HCT116 (cell line): ENCODE measurements at places on chromosomes 12 and 14.

- DNase-seq = no peak
Measured at GRCh38 chr12:12521044-12521485, 41.6 kb downstream of the DUSP16 start.

DNA sequence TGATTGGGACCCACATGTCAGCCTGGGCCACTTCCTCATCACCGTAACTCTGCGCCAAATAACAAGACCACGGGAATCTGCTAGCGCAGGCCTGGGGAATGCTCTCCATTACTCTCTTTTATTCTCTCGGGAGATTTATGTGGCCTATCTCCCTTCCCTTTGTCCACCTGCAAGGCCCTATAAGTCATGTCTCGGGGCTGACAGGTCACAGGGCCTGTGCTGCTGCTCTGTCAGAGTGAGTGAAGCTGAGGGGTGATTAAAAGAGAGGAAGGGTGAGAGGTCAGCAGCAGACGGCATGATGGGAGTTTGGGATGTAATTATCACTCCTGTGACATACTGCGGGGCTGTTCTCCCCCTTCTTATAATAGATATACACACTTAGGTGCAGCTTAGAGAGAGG lies 26.2 kb upstream of the GPATCH2L start:
- no peak for DNase-seq

GRCh38 chr12:123531091-123531490 lies 2.4 kb downstream of the RILPL1 start:
- DNase-seq = no peak

DNA sequence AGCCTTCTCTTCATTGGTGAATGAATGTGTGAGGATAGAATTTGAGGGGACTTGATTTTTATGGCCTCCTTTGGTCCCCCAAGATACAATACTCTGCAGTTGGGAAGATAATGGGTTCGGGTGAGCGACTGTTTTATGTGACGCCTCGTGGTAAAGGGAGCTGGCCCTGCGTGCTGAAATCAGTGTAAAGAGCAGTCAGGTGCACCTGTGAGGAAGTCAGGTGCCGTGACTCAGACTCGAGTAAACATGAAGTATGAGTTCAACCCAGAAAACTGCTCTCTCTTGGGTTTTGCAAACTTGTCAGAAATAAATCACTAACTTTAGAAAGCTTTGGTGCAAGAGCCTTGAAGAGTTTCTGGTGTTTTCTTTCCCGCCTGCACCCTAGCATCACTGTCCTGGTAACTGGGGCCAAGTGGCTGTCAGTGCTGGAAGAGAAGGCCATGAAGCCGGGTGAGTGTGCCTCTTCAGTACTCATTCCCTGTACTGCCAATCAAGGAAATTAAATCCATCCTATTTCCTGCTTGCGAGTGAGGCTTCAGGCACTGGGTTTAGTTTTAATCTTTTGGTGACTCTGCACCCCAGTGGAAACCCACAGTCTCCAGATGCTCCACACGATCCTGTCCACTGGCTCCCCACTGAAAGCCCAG lies 59.2 kb downstream of the AACS start:
- DNase-seq = no peak

DNA sequence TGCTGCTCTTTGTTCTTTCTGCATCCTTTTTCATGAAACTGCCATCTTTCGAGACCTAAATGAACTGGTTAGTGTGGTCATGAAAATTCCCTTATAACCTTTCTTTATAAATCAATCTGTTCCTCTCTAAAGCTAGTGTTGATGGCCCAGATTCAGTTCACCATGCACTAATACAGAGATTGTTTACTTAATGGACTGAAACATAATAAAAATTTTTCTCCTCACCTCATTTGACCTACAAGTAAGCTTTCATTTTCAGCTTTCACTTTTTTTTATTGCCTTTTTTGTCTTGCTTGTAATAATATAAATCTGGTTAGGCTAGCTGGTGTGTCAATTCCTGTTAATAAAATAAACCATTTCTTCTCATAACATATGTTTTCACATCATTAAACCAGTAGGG lies 183.8 kb downstream of the CCDC59 start:
- no peak for DNase-seq

GRCh38 chr14:24705840-24706239 lies 71.8 kb upstream of the GZMB start:
- no peak for DNase-seq

DNA sequence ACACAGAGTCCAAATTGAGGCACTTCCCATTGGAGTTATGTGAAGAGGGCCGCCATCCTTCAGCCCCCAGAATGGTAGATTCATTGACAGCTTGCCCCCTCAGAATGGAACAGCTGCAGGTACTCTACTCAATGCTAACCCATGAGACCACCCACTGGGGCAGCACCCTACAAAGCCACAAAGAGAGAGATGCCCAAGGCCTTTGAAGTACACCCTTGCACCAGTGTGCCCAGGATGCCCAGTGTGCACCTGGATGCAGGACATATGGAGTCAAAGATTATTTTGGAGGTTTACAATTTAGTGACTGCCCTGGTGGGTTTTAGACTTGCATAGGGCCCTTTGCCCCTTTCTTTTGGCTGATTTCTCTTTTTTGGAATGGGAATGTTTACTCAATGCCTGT lies 933.9 kb downstream of the SLC16A7 start:
- DNase-seq = no peak

- DNase-seq = no peak
Measured at GRCh38 chr12:70319605-70320004, 46.5 kb upstream of the KCNMB4 start.

DNA sequence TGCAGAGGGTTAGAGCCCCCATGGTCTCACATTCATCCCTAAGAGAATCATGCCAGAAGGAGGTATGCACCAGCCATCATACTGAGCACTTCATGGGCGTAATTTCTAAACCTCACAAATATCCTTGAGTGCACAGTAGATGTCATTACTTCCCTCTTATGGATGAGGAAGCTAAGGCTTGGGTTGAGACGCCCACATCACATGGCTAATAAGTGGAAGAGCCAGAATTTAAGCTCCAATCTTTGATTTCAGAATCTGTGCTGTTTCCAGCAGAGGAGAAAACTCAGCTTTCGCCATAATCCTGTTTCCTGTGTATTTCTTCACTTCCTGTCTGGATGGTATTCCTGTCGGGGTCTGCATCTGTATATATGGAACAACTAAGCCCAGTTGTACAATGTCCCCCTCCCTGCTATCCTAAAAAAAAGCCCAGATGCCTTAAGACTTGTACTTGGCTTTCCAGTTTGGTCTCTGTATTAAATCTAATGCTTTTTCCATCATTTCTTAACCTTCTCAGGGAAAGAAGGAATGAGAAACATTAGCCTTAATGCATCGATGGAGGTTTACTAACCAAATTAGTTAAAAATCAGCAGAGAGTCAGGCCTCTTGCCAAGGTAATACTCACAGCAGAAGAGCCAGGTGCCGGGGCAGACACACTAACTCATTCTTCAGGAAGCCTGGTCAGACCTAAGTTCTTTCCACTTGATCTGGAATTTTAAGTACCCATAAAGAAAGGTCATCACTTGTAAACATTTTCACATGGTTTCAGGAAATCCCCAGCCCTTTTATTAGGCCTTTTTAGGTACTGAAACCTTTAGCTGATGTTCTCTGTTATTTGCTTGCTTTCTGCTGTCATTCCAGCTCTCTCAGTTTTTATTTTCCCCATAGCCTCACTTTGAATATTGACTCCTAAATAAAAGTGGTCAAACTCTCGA lies 5.3 kb downstream of the ISCU start:
- no peak for DNase-seq

DNA sequence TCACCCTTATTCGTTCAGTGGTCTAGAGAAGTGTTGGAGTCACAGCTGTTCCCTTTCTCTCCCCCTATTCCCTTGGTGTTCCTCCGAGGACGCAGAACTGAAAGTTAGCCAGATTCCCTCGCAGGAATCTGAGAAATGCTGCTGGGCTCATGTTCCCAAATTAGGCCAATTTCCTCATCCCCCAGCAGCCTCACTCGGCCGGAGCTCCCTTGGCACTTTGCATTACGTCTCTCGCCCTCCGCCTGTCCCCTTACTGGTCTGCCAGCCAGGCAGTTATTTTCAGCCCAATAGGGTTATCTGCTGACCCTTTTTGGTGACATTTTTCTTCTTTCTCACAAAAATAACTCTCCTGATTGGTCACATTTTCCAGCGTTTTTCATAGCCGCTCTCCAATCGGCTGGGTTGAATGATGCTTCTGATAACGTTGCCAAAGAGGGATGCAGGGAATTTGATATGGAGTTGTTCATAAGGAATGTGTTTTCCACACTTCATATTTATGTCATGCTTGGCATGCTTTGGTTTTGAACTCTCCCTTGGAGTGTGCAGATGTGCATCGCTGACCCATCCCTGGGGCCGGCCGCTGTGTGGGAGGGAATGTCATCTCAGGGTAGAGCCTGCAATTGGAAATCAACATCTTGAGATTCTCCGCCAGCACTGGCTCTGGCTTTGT lies 9.9 kb downstream of the IFT43 start:
- no peak for DNase-seq

DNA sequence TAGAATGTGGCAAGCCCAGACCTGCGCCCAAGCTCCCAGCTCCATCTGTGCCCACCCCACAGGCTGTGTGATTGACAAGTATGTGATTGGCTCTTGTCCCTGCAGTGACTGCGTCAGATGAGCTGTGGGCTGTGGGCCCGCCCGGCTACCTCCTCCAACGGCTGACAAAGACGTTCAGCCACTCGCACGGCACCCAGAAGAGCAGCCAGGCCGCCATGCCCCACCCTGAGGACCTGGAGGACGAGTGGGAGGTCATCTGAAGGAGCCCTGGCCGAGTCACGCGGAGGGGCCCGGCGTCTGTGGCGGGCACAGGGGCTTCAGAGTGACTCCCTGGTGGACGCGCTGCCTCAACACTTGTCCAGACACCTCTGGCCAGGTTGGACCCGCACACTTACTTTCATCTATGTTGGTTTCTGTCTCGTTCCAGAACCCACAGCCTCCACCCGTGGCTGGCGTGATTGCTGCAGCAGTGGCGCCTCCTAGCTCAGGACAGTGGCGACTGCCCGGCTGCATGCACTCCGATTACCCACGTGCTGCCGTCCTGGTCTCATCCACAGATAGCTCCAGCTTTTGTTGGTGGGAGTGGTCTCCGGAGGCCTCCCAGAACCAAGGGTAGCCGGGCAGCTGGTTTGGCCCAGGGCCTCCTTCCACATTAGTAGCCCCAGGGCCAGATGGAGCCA lies 11.4 kb downstream of the ANKRD9 start:
- DNase-seq = no peak

GRCh38 chr12:102478405-102479098 lies 1.8 kb downstream of the IGF1 start:
- DNase-seq = no peak

- DNase-seq = no peak
Measured at GRCh38 chr12:40011775-40012129, 94.1 kb downstream of the SLC2A13 start.

GRCh38 chr14:45135156-45135555 lies 574 bp upstream of the FANCM start:
- no peak for DNase-seq

DNA sequence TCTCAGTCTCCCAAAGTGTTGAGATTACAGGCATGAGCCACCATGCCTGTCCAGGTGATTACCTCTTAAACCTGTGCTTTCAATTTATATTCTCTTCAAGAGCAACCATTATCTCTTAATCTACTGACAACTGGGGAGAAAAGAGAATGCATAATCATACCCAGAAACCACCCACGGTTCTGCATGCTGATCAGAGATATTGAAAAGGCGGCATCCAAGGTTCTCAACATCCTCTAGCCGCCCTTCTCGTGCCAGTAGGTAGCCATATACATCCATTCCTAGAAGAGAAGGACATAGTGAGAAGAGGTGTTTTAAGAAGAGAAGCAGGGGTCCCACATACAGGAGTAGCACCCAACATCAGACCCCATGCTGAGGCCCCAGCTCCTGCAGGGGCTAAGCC lies 20.8 kb downstream of the ANAPC7 start:
- no peak for DNase-seq

GRCh38 chr14:94880876-94881275 lies 111.0 kb upstream of the GSC start:
- DNase-seq = no peak

DNA sequence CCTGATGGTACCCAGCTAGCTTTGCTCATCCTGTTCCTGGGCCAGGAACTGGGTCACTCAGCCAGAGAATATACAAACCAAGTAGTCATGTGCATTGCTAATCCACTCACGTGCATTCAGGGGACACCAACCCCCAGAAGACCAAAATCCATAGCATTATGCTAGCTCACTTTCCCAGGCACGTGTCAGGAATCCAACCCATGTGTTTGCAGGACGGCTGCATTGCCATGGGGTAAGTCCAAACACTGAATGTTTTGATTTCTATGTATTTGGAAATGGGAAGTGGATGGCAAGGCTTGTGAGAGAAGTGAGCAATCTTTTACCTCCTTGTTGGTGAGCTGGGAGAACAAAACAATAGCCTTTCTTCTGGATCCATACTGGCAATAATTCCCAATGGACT lies 87.1 kb upstream of the FOXN3 start:
- DNase-seq = no peak

- DNase-seq = no peak
Measured at GRCh38 chr12:5243014-5243413, 188.9 kb upstream of the NTF3 start.

DNA sequence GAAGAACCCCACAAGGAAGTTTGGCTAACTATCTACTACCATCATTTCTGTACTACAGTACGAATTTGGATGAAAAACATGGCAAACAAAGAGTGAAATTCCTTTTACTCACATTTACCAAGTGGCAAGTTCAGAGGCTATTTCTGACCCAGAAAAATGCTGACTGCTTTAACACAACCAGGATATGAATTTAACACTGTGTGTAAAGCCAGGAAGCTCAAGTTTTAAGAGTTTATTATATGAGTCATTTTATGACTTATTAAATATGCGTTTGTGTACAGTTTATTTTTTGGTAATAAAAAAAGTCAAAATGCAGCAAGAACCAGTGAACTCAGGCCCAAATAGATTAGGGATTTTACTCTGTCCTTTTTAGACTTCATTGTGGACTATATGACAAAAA lies 58.4 kb upstream of the STAC3 start:
- no peak for DNase-seq

GRCh38 chr14:89201645-89202044 lies 215.4 kb downstream of the FOXN3 start:
- DNase-seq = no peak

DNA sequence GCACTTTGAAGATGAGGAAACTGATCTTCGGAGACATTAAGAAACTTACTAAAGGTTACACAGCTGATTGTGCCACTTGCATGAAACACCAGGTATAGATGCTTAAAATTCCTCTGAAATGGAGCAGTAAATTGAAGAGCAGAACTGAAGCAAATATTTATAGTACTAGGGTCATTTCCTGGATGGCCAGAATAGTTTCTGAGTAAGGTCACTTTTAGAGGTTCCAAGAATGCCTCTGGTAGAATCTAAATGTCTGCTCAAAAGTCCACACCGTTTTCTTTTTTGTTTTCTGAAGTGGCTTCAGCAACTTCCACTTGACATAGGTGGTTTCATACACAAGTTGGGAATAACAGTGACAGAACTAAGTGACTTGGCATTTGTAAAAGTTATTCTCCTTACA lies 19.4 kb downstream of the TPH2 start:
- no peak for DNase-seq
